Pons (tissue), 1 donor: ENCODE measurements at places on chromosomes 5 and 9.

- DNase-seq, result no peak
Measured at GRCh38 chr9:78303377-78304062, 6.6 kb downstream of the PSAT1 start.

DNA sequence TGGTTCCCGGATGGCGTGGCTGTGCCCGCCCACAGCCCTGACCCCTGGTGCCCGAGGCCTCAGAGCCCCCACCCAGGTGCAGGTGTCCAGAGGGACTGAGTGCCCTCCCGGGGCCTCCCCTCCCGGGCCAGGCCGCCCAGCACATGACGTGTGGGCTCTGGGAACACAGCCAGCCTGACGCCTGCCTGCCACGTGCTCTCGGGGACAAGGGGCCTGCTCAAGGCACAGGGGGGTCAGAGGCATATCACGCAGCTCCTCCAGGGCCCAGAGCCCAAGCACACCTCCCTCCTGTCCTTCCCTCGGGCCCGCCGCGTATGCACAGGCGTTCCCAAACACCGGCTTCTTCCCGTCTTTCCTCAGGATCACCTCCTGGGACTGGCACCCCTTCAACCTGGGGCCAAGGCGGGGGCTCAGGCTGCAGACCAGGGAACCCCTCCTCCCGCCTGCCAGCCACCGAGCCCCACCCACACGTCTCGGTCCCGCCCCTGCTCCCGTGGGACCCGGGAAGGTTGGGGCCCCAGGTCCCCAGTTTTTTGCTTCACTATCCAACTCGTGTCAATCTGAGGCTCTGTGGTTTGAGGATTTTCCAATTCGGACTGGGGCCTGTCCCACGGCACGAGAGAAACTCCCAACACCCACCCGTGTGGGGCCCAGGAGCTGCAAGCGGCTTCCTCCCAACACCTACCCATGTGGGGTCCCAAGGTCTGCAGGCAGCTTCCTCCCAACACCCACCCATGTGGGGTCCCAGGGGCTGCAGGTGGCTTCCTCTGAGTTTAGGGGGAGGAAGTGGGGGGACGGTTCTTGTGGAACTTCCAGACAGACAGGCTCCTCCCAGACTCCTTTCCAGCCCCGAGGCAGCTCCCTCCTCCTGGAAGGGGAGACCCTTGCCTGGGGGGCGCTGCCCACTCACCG is 1.5 kb downstream of the LCN10 start:
- DNase-seq, result no peak

- DNase-seq, result no peak
Measured at GRCh38 chr5:176588297-176588696, 21.7 kb downstream of the GPRIN1 start.

DNA sequence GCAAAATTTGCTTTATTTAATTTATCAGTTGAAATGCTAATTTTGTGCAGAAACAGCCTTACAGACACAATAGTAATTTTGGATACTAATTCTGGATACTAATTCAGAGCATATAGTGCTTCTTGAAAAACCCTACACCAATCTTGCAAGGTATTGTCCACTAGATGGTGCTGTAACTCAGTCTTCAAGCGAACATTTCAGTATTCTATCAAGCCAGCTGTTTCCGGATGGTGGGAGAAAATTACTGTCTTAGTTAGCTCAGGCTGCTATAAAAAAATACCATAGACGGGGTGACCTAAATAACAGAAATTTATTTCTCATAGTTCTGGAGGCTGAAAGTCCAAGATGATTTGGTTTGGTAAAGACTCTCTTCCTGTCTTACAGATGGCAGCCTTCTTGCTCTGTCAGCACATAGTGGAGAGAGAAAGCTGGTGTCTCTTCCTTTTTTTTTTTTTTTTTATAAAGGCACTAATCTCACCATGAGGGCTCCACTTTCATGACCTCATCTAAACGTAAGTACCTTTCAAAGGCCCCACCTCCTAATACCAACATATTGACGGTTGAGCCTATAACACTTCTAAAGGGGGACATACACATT is 1306.5 kb upstream of the CDH9 start:
- peak; percentile 40 for DNase-seq
